Stimulated activated CD4-positive, alpha-beta T cell treated with anti-CD3 and anti-CD28 coated beads, TNF-alpha, amount 100 ng/mL, for 1 hour (primary cell): ENCODE measurements at places on chromosomes 5 and 9.

- DNase-seq: no peak
These were observed 223.3 kb downstream of the EBF1 start for GRCh38 chr5:158876263-158876942.

- no peak for DNase-seq
These were observed 192.0 kb downstream of the ADAMTSL1 start for GRCh38 chr9:18665947-18666346.

GRCh38 chr9:77935974-77936373, 95.6 kb downstream of the GNAQ start:
- DNase-seq: no peak

DNA sequence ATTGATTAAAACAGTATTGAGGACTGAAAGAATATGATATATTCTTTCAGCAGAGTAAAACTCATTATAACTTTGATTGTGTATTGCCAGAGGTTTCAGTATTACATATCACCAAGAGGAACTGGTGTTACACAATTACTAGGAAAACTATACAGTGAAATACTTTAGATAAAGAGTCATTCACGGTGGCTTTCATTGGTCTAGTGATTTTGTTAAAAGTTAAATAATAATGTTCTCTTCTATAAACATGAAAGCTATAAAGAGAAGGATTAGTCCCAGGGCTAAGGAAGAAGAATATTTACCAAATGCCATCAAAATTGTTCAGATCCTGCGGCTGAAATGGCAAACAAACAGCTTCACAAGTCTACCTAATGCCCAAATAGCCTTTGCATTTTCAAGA, 306.2 kb downstream of the SEMA5A start:
- no peak for DNase-seq

DNA sequence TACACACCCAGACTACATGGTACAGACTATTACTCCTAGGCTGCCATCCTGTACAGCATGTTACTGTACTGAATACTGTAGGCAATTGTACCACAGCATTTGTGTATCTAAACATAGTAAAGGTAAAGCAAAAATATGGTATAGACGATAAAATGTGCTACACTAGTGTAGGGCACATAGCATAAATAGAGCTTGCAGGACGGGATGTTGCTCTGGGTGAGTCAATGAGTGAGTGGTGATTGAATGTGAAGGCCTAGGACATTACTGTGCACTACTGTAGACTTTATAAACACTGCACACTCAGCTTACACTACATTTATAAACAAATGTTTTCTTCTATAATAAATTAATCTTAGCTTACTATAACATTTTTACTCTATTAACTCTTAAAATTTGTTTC, 25.6 kb downstream of the ANKRD55 start:
- DNase-seq: no peak

DNA sequence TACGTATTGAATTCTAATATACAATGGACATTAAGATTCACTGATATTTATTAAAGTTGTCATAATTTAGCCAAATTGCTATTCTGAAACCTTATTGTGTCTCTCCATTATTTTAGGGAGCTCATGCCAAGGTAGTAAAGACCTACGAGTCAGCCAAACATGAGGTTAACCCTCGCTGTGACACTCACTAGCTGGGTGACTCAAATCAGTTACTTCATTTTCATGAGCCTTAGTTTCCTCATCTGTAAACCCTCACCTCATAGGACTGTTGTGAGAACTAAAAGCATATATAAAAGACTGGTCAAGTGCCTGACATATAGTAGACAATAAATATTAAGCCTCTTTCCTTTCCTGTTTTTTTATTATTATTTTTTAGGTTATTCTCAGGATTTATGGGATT, 44.0 kb upstream of the PCA3 start:
- no peak for DNase-seq
